ENCODE measurements at places on chromosomes 6 and 20.

GRCh38 chr20:57544838-57545564 lies 15.9 kb upstream of the PCK1 start:
- DNase-seq = no peak

DNA sequence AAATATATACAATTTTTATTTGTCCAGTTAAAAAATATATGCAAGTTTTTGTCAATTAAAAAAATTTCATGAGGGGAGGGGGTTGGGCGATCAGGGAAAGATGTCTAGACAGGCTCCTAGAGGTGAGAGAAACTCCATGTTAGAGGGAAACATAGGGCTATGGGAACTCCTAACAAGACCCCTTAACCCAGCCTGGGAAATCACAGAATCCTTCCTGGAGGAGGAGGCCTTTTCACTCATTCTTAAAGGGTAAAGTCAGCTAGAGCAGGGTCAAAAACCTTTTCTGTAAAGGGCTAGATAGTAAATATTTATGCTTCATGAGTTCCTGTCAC lies 75.9 kb upstream of the PTPN1 start:
- no peak for DNase-seq

- no peak for DNase-seq
These were observed 118.5 kb upstream of the JAG1 start for GRCh38 chr20:10792291-10792690.

DNA sequence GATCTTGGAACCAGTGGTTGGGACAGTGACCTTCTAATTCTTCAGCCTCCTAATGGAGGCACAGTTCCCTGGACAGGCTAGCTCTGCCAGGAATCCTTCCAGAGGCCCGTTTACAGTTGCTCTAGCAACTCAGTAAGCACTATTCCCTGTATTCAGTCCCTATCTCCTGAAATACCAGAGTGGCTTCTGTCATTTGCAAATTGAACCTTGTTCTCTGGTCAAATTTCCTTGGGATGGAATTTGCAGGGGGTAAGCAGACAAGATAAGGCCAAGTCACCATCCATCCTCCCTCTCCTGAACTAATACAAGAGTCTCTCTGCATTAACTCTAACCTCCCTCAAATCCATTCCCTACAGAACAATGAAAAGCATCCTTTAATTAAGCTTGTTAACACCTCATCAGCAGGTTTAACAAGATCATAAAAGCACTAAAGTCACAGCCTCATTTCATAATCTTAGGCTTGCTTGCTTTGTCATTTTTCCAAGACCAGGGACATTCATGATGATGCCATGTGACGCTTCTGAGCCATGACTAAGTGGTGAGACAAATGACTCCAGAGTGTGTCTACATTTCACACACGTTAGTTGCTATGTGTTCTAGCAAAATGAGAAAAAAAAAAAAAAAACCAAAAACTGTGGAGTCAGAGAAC lies 37.1 kb downstream of the SLC22A23 start:
- DNase-seq = no peak

- no peak for DNase-seq
These were observed 213.3 kb upstream of the SSTR4 start for GRCh38 chr20:22821796-22822195.

DNA sequence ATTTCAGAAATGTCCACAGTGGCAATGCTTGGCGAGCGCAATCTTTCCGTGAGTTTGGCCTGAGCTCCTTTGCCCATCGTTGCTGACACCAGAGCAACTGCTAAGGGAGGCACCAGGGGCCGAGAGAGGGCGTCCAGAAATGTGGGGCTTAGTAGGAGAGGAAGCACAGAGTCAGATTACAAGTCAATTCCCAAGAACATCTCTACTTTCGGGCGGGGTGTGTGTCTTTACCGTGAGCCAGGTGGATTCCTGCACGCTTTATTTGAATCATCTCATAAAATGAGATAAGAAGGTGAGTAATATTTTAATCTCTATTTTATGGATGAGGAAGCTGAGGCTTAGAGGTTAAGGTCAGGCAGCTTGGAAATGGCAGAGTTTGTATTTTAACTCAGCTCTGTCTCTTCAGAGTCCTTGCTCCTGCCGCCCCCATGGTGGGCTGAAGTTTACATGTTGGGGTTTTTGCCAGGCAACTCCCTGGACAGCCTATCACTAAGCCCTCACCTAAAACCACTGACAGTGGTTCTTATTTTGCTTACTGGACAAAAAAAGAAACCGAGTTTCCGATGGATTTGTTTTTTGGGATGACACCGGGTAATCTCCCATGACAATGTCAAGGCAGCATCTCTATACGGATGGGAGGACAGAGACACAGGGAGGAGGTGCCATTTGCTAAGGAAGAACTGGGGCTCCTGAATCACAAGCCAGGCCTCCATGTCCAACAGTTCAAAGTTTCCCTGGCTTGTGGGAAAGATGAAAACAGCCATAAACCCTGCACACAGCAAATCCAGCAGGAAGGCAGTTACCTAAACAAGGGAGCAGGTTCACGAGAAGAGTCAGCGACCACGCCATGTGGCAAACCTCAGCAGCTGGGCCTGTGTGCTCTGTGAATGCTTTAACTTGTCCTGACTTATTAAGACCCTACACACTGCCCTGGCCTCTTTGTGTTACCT lies 112.6 kb upstream of the SLC24A3 start:
- no peak for DNase-seq

DNA sequence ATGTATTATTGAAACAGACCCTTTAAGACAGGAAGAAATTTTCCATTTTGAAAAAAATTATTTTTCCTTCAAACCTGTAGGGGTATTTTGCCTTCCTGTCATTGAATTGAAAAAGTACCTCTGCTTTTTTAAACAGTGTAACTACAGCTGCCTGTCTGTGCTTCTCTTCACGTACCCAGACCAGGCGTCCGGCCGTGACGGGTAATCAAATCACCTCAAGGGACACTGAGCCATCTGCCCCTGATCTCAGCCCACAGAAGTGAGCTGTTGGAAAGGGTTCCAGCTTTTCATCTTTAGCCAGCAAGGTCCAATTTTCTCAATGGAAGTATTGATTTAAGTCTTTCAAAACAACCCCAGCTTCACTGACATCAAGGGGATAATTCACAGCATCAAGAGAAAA lies 58.0 kb downstream of the SLC35D3 start:
- no peak for DNase-seq

DNA sequence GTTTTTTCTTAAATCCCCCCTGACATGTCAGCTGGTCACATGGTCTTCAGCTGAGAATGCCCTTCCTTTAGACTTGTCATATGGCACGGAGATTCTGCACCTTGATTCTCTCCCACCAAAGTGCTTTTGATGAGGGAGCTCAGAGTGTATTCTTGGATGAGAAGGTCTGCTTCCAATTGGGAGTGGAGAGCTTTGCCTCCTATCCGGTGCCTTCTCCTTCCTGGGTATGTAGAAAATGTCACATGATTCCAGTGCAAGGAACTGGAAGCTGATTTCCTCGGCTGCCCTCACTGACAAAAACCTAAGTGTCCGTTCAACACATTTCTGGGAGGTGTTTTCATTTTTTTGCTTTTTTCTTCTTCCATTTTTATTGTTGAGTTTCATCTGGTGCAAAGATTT lies 197.2 kb downstream of the TFAP2C start:
- no peak for DNase-seq

- DNase-seq = no peak
These were observed 79.9 kb downstream of the GCLC start for GRCh38 chr6:53464927-53465460.

- no peak for DNase-seq
These were observed 378.5 kb upstream of the TSHZ2 start for GRCh38 chr20:52593654-52594053.

DNA sequence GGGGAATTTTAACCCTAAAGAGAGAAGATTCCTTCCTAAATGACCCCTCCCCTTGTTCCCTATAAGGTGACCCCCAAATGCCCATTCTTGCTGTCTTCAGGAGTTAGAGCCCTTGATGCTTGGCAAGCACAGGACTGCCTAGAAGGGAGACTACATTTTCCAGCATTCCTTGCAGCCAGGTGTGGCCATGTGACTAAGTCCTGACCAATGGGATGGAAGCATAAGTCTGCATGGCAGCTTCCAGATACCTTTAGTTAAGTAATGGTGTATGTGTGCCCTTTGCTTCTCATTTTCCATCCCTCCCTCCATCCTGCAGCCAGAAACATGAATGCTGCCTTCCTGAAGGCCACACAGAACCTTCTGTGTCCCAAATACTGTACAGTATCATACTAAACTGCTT lies 5.5 kb downstream of the BFSP1 start:
- no peak for DNase-seq

DNA sequence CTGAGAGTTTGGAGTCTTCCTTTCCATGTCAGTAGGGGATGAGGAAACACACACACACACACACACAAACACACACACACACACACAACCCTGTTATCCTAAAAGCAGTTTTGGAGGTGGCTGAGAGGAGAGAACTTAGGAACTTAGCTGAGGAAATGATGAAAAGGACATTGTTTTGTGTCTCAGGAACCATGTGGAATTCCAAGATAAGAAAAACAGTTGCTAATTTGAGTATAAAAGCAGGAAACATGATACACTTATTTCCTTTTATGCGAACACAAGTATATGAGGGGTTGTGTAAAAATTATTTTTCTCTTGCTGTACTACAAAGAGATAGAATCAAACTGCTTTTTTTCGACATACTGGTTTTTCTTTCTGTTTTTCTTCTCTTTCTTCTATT lies at the start of gene MYCT1:
TSS of gene MYCT1 (plus strand) at position 264 of the 400 bp plus-strand sequence. CDS start at position 270, 6 bp downstream.
- no peak for DNase-seq

GRCh38 chr6:130674604-130675003 lies 152.6 kb upstream of the SMLR1 start:
- DNase-seq = no peak

DNA sequence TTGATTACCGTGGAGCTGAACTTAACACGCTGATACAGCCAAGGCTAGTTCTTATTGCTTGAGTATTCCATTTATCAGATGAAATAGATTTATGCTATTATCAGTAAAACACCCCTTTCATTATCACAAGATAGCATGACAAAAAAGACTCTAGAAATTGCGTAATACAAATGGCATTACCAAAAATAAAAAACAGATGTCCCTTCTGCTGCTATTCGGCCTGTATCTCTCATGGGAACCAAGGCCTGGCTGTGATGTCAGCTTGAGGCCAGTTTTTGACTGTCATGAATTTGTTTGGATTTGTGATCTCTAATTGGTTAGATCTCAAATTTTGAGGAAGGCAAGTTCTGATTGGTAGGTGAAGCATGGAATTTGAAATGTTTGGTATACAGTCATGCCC lies 25.2 kb downstream of the MEI4 start:
- DNase-seq = no peak

- no peak for DNase-seq
These were observed 25.3 kb downstream of the SLC35A1 start for GRCh38 chr6:87498048-87498447.

DNA sequence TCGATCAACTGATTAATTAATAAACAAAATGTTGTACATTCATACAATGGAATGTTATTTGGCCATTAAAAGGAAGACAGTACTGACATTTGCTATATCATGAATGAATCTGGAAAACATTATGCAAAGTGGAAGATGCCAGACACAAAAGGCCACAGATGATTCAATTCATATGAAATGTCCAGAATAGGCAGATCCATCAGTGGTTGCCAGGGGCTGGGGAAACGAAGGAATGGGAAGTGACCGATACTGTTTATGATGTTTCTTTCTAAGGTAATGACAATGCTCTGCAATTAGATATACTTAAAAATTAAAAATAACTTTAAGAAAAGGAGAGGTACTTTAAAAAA lies 37.2 kb downstream of the ELOVL5 start:
- no peak for DNase-seq

- DNase-seq = no peak
These were observed 126.2 kb upstream of the EYA4 start for GRCh38 chr6:133114973-133115372.

DNA sequence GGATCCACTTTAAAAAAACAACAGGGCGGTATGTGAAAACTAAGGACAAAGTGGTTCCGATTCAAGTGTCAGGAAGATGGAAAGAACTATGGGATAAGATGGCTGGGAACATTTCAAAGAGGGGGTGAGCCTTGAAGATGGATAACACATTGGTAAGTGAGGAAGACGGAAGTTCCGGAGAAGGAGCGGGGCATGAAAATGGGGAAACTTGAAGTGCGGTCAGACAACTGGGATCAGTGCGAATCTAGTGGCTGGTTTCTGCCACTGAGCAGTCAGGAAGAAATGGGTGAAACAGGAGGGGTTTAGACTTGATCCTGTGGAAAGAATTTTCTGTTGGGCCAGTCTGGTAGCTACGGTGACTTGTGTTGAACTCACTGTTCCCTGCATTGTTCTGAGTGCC lies 1.2 kb downstream of the NAA20 start:
- DNase-seq = no peak

GRCh38 chr6:135012349-135012748 lies 42.3 kb downstream of the HBS1L start:
- DNase-seq = no peak

- no peak for DNase-seq
These were observed 3.8 kb downstream of the BCAS4 start for GRCh38 chr20:50798650-50799049.

DNA sequence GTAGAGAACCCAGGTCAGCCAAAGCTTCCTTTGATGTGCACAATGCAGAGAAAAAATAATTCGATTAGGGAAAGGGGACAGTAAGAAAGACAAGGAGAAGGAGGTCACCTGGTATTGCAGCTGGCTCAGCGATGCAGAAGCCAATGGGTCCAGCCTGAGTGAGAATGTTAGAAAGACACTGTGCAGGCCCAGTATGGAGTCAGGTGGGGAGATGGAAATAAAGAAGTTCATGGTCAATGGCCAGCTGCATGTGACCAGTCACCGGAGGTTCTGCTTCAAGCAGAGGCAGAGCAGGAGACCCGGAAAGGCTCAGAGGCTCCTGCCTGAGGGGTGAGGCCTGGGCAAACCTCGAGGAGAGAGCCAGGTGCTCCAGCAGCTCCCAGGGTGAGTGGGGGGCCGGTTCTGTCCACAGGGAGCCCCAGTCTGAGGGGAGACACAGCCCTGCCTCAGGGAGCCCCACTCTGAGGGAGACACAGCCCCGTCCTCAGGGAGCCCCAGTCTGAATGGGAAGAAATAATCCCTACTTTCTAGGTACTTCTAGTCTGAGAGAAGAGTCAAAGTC lies 51.3 kb downstream of the LRFN2 start:
- no peak for DNase-seq

DNA sequence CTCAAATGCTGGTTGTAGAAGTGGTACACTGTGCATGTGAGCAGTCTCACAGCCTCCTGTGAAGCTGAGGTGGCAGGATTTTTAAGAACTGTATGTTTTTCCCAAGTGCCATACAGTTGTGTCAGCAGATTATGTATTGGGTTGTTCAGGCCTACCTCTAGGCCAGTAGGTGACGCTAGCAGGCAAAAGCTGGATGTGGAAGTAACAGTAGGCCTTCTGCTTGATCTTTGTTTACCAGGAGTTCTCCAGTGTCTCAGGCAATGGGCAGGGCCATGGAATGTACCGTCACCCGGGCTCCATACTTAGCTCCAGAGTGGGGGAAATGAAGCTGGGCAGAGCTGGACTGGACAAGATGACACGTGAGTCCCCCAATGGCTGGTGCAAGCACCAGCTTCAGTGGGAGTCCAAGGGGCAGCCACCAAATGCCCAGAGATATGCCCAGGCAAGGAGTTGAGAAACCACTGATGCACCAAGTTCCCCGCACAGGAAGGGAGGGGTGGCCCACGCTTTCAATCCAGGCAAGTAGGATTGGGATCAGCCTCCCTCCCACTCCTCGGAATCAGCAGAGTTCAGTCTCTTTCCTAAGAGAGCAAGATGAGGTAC lies 289.7 kb downstream of the HTR1B start:
- no peak for DNase-seq

- no peak for DNase-seq
These were observed 221.2 kb downstream of the MAFB start for GRCh38 chr20:40467703-40468411.
